ENCODE measurements at places on chromosomes 4 and X. TPM values are rescaled to one million over a fixed set of nuclear protein-coding genes. Genes with fewer than 3 reads are reported as not detected.

Gene CASP6
- 35.0 TPM for total RNA-seq

Gene PABPC5
- total RNA-seq = 15.2 TPM

GRCh38 chr4:169295822-169296221, 25.1 kb upstream of the SH3RF1 start:
- H3K36me3 ChIP-seq = no peaks in the 10 kb centered on the region
- H3K4me3 ChIP-seq = no peak overlapping the region
- no peaks in the 10 kb centered on the region for H3K4me1 ChIP-seq
- no peak overlapping the region for H3K27ac ChIP-seq
- no peak for DNase-seq

Gene SHROOM4
- total RNA-seq = 13.6 TPM

Measured in uterus (tissue), 4 donors.